ENCODE measurements at places on chromosomes 5 and 9.

DNA sequence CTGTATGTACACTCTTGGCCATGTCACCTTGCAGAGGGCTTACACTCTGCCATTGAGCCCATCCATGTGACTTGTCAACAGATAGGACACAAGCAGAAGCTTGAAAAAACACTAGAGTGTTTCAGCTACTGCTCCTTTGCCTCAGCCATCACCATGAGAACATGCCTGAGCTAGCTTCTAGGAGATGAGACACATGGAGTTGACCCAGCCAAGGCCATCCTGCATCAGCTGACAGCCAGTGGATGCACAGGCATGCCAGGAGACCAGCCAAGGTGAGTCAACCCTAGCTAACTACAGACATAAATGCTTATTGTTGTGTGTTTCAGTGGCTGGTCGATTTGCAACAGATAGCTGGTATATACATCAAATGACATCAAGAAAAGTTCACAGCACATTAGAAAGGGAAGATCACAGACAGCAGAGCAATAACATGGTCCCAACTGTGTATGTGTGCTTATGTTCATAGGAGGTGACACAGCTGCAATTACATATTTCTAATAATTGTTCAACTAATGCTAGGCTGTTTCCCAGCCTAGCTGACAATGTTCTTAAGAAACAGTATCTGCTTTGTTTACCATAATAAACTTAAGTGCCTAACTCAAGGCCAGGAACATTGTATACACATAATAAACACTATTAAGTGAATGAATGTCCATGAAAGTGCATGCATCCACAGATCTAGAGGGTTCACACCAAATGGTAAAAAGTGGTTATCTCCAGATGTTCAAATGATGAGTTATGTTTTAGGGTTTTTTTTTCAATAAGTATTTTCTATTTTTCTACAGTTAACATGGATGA is 105.7 kb downstream of the SPOCK1 start:
- peak; percentile 69 for DNase-seq

GRCh38 chr5:132489871-132490483 is 596 bp downstream of the IRF1 start:
- DNase-seq: peak; percentile 43

- no peak for DNase-seq
Measured at GRCh38 chr5:16669776-16670175, 53.0 kb upstream of the RETREG1 start.

- no peak for DNase-seq
Measured at GRCh38 chr9:19146441-19147024, 19.2 kb upstream of the PLIN2 start.

DNA sequence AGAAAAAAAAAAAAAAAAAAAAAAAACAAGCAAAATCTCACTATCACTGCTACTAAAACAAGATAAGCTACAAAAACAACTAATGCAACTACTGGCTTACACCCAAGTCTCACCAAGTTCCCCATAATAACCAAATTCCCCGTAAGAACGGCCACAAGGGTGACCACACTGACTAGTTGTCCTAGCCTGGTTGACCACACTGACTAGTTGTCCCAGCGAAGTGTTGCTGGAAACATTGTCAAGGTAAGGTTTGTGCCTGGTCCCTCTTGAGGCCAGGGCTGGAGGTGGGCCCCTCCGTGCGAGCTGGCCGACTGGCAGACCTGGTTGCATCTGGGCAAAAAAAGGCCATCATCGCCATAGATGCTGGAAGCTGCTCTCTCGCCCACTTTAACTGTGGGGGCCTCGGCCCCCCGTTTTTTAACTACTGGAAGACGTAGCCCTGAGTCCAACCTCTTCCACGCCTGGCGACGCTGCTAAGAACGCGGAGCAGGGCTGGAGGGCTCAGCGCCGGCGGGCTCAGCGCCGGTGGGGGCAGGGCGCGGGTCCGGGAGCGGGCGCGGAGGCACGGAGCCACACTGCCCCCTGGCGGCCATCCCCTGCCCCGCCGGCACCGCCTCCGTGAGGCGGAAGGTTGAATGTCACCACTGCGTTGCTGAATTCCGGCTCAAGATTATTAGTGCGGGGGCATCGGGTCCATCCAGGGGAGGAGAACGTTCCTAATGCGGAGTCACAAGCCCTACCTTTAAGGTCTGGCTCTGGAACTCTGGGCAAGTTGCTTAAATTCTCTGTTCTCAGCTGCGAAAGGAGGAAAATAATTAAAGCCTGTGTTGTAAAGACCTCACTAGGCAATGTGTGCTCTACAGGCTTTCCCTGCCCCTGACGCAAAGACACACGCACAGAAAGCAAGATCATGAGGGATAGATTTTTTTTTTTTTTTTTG is 84.0 kb downstream of the HSD17B3 start:
- peak; percentile 92 for DNase-seq

- DNase-seq: no peak
Measured at GRCh38 chr5:68007451-68007850, 208.1 kb upstream of the PIK3R1 start.

DNA sequence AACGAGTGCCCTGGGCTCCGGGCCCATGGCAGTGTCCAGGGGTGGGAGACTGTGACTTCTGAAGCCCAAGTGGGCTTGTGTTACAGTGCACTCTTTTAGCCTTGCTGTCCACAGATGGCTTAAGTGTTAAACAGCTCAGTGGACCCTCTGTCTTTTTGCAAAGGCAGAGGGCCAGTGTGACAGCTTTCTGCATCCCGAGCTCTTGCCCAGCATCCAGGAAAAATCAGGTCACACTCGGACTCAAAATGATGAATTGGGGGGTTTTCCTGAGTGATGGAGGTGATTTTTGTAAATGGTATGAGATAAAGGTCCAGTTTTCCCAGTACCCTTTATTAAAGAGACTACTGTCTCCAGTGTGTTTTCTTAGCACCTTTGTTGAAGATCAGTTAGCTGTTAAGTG is 321.3 kb upstream of the GRAMD2B start:
- no peak for DNase-seq

DNA sequence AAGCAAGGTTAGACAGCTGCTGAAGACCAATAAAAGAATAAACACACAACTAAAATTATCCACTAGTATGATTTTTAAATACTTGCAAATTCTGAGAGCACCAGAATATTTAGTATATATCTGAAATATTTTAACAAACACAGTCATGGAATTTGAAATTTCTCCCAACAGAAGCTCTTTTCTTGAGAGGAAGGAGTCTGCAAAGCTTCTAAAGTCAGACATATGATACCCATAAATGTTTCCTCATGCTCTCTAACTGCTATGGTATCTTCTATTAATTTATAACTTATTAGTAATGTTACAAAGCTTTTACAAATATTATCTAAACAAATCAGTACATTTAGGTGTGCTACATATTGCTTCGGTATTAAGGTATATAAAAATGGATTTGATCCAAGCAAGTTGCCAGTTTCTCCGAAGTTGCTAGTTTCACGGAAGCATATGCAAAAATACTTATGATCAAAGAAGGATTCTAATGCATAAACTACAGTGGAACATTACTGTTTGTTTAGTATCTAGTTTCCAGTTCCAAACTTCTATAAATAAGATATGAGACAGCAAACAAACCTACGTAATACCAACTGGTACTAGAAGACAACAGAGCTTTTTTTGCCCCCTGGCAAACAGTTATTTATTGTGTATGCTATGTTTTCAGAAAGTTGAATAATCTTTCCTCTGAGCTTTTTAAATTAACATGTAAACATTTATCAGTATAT is 22.0 kb downstream of the FNIP1 start:
- DNase-seq: no peak

DNA sequence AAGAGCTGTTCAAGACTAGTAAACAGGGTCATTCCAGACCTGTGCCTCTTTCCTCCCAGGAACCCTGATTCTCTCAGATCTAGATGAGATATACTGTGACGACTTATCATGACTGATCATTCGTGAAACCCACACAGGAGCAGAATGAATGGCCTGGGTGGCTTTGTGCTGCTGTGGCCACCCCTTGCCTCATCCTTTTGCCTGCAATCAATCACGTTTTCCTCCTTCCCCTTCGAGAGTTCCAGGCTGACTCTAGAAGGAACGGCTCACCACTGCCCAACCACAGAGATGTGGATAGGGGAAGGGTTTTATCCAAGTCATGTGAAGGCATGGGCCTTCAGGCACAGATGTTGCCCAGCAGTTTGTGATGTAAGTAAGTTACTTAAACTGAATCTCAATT is 5.8 kb downstream of the ANXA6 start:
- DNase-seq: no peak

- no peak for DNase-seq
Measured at GRCh38 chr5:78568212-78568611, 80.4 kb downstream of the LHFPL2 start.

DNA sequence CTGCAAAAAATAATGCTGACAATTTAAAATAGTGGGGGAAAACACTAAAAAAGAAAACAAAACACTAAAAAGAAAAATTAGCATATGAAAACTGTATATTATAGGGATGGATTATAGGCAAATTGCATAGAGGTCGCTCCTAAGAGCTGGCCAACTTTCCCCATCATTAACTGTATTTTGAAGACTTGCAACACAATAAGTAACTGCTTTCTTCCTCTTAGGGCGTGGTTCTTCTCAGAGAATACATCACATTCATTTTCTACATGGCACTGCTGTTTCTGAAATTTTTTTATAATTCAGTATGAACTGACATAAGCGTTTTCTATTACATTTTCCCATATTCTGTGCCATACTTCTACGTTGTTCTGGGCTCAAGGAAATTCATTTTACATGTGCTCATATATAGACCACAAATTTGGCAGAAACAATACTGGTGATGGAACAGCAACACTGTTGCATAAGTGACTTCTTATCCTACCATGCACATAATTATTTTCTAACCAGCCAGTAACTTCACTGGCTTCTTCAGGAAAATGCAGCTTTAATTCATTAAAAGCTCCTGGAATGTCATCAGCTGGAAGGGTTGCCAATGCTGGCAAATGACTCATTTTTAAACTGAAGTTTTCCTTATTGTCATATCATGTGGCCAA is 171.2 kb upstream of the DMAC1 start:
- no peak for DNase-seq

- DNase-seq: no peak
Measured at GRCh38 chr9:126096340-126096739, 230.3 kb upstream of the MVB12B start.

- DNase-seq: peak; percentile 92
Measured at GRCh38 chr9:94937214-94937903, 210.9 kb downstream of the AOPEP start.

DNA sequence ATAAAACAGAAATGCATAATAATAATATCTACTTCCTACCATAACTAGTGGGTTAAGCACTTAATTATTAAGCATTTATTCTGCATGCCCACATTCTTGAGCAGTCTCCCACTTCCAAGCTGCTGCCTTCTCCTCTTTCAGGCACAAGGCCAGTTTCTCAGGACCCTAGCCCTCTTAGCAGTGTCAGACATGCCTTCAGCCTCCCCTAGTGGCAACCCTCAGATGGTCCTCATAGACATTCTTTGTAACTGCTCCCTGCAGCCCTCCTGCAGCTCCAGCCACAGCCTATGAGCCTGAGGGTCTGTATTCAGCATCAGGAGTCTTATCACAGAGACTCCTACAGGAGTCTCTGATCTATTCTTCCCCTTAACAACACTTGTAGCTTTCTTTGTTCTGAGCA is 3.9 kb downstream of the IL9 start:
- DNase-seq: no peak

GRCh38 chr5:172420235-172420939 is 33.9 kb downstream of the SH3PXD2B start:
- peak; percentile 100 for DNase-seq

GRCh38 chr5:83354958-83355357 is 116.6 kb upstream of the VCAN start:
- no peak for DNase-seq

DNA sequence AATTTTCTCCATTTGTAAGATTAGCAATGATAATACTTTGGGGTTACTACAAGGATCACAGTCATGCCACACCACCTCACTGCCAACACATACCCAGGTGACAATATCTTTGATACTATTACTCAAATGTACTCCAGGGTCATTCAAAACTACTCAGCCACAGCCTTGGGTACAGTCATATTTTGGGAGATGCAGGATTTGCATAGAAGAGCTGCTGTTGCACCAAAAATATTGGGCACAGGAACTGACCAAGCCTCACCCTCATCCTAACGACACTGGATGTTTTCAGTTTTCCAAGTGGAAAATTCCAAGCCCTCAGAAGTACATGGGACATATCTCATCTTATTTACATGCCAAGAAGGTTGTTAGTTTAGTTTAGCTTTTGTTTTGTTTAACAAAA is 120.9 kb upstream of the C6 start:
- no peak for DNase-seq

- no peak for DNase-seq
Measured at GRCh38 chr5:125541085-125541484, 794.6 kb upstream of the ZNF608 start.

GRCh38 chr9:88477300-88477751 is 57.7 kb upstream of the NXNL2 start:
- peak; percentile 86 for DNase-seq

- no peak for DNase-seq
Measured at GRCh38 chr9:37338218-37338617, 84.3 kb upstream of the GRHPR start.

DNA sequence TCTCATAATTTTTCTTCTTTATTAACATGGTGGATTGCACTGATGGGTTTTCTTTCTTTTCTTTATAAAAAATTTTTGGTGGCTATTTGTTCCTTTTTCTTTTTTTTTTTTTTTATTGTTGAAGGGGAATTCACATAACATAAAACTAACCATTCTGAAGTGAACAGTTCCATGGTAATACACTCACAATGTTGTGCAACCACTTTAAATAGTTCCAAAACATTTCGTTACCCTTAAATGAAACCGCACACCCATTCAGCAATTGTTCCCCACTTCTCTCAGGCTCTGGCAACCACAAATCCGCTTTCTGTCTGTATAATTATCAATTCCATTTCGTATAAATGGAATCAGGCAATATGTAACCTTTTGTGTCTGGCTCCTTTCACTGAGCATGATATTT is 11.7 kb upstream of the SETX start:
- DNase-seq: no peak

GRCh38 chr5:110414360-110414759 is 312.1 kb downstream of the TMEM232 start:
- DNase-seq: no peak

Data from RWPE1 (cell line).